Activated CD4-positive, alpha-beta T cell treated with anti-CD3 and anti-CD28 coated beads, Interleukin-2, amount 10 ng/mL, durations not matched to agents 7 days and 5 days (primary cell): ENCODE measurements at places on chromosomes 16 and 17. TPM values are rescaled to one million over a fixed set of nuclear protein-coding genes. Genes with fewer than 3 reads are reported as not detected.

- no peak for DNase-seq
Measured at GRCh38 chr16:72677662-72678447, 370.1 kb downstream of the ZFHX3 start.

DNA sequence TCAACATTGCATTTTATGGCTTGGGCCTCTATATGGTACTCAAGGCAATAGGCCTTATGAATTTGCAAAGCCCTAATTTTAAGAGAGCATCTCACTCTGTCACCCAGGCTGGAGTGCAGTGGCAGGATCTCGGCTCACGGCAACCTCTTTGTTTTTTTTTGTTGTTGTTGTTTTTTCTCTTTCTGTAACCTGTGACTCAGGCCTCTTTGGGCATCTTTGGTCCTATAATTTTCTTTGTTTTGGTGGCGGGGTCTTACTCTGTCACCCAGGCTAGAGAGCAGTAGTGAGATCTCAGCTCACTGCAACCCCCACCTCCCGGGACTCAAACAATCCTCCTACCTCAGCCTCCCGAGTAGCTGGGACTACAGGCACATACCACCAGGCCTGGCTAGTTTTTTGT, 21.8 kb upstream of the HERPUD1 start:
- no peak for DNase-seq

GRCh38 chr17:68595496-68595895, 5.7 kb downstream of the FAM20A start:
- DNase-seq: no peak

GRCh38 chr16:57127037-57127763, 34.8 kb downstream of the CPNE2 start:
- no peak for DNase-seq

- DNase-seq: peak; percentile 58
Measured at GRCh38 chr16:10878644-10879501, 1.9 kb downstream of the CIITA start.

GRCh38 chr17:15130426-15130825, 134.7 kb downstream of the PMP22 start:
- no peak for DNase-seq

GRCh38 chr17:74452841-74453661, 13.4 kb upstream of the CD300A start:
- DNase-seq: no peak

- no peak for DNase-seq
Measured at GRCh38 chr16:23729503-23730424, 16.7 kb upstream of the ERN2 start.

GRCh38 chr16:89691231-89691985, 4.9 kb downstream of the CDK10 start:
- no peak for DNase-seq

DNA sequence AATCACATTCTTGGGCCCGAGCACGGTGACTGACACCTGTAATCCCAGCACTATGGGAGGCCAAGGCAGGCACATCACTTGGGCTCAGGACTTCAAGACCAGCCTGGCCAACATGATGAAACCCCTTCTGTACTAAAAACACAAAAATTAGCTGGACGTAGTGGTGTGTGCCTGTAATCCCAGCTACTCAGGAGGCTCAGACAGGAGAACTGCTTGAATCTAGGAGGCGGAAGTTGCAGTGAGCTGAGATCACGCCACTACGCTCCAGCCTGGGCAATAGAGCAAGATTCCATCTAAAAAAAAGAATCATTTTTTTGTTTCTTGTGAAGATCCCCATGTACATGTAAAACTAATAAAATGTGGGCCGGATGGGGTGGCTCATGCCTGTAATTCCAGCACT, 53.1 kb upstream of the ATF7IP2 start:
- DNase-seq: no peak

DNA sequence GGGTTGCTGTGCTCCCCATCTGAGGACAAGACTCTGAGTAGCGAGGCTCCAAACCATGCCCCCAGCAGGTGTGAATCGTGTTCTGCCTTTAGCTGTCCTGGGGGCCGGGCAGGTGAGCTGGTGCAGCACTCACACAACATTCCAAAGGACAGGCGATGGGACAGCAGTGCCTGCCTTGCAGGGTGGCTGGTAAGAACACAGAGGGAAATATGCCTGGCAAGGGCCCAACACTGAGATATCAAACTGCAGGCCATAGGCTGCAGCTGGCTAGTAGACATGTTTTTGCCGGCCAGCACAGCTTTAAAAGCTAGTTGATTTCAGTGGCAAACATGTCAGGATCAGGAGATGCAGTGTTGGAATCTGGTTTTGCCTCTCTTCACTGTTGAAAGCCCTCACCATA, 23.6 kb downstream of the CLEC16A start:
- no peak for DNase-seq

- no peak for DNase-seq
Measured at GRCh38 chr16:73163238-73163815, 115.4 kb upstream of the ZFHX3 start.

GRCh38 chr17:66714046-66715023, 120.6 kb upstream of the CACNG5 start:
- no peak for DNase-seq

DNA sequence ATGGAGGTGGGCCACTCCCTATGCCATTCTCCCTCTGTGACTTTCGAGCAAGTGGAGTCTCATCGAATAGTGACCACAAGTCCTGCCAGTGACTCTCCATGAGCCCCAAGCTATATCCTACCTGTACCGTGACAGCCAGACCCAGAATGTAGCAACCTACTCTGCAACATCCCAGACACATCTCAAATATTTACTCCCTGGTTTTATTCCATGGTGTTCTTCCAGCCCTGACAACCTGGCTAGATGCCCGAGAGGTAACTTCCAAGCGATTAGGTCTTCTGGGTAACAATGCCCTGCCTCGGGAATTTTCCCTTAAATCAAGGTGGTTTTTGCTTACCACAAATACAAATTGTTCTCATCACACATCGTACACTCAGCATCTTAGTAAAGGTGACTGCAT, 211.7 kb downstream of the ZFHX3 start:
- no peak for DNase-seq

SARM1 gene
- total RNA-seq: 20.4 TPM

ATP2A1 gene
- 1.3 TPM for total RNA-seq

DHX58 gene
- 52.4 TPM for total RNA-seq
